ENCODE measurements at places on chromosomes 4 and X. TPM values are rescaled to one million over a fixed set of nuclear protein-coding genes. Genes with fewer than 3 reads are reported as not detected.

JADE3 gene
- total RNA-seq: 1.6 TPM

REELD1 gene
- total RNA-seq: not detected

CENPI gene
- 2.2 TPM for total RNA-seq

CCDC120 gene
- total RNA-seq: 1.5 TPM

CTAG1B gene
- not detected for total RNA-seq

MMGT1 gene
- total RNA-seq: 13.9 TPM

STK32B gene
- 0.47 TPM for total RNA-seq

EDA2R gene
- 2.0 TPM for total RNA-seq

PLAC8 gene
- not detected for total RNA-seq

PRKG2 gene
- 4.3 TPM for total RNA-seq

TBC1D19 gene
- 24.3 TPM for total RNA-seq

PHEX gene
- total RNA-seq: 0.12 TPM

CLIC2 gene
- total RNA-seq: 0.51 TPM

GPAT3 gene
- 4.4 TPM for total RNA-seq

KCNE5 gene
- total RNA-seq: 1.0 TPM

FAM184B gene
- 0.12 TPM for total RNA-seq

TLR2 gene
- total RNA-seq: 0.35 TPM

All from pericardium fibroblast (primary cell).